Foreskin melanocyte (primary cell): ENCODE measurements at places on chromosomes 2 and 18.

GRCh38 chr2:157032017-157032416, 225.5 kb upstream of the GALNT5 start:
- peak; percentile 96 for DNase-seq

DNA sequence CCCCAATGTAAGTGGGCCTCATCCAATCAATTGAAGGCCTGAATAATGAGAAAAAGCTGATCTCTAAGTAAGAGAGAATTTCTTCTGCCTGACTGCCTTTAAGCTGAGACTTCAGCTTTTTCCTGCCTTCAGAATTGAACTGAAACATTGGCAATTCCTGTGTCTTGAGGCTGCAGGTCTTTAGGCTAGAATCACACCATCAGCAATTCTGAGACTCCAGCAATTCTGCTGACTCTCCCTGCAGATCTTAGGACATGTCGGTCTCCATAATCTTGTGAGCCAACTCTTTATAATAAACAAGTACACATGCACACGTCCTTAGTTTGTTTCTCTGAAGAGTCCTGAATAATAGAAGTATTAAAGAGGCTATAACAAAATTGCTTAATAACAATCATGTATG, 209.1 kb downstream of the FSIP2 start:
- DNase-seq, result no peak

DNA sequence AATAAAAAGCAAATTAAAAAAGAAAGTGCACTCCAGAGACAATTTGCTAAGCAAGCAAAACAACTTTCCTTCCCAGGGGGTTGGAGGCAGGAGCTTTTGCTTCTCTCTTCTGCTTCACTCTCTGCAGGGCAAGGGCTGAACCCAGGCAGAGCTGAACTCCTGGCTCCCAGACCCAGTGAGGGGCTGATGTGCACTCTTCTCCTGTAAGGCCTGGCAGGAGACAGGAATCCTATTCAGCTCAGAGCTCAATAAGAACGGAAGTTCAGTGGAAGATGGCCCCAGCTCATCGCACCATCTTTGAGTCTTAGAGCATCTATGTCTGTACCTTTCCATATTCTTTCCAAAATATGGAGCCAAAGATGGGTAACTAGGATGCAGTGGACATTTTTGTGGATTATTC, 29.1 kb downstream of the CIB4 start:
- no peak for DNase-seq

DNA sequence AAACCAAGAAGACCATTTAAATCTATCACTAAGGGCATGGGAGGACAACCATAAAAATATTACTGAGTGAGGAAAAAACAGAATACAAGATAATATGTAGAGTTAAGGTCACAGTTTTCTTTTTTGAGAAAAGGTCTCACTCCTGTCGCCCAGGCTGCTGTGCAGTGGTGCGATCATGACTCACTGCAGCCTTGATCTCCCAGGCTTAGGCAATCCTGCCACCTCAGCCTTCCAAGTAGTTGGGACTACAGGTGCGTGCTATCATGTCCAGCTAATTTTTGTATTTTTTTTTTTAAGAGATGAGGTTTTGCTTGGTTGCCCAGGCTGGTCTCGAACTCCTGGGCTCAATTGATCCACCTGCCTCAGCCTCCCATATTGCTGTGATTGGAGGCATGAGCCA, 24.0 kb downstream of the POLR1A start:
- no peak for DNase-seq

DNA sequence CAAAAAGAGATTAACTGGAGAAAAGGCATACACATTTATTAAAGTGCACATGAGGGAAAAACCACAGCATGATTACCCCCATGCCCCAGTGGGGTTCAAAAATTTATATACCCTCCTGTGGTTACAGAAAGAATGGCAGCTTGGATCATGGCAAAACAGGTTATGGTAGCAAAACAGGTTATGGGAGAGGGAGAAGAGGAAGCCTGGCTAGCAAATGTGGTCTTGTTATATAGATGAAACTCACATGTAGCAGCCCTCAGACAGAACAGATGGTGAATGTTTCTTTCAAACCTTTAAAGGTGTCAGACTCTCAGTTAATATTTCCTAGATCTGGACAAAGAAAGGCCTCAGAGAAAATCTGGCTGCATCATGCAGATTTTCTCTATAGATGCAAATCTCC, 178.2 kb upstream of the ZC3H15 start:
- DNase-seq, result no peak

DNA sequence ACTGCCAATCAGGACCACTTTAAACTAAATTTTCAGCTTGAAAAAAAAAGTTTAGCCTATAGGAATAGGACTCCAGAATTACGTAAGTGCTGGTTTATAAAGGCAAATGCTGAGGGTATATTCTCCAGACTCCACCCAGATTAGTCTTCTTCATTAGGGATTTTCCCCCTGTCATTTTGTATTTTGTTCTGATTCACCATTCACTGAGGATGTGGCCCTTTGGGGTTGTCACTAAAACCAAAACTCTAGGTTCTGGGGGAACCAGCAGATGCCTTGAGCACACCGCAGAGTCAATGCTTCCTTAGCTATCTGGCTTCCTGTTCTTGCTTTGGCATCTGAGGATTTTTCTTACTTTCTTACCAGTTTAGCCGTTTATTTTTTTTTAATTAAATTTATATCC, 10.5 kb downstream of the SCYGR4 start:
- no peak for DNase-seq
